ENCODE measurements at places on chromosomes 6 and 20.

- DNase-seq: no peak
Observed at GRCh38 chr6:16420715-16421461, 182.5 kb downstream of the GMPR start.

GRCh38 chr20:32337937-32338661, 20.0 kb upstream of the ASXL1 start:
- no peak for DNase-seq

DNA sequence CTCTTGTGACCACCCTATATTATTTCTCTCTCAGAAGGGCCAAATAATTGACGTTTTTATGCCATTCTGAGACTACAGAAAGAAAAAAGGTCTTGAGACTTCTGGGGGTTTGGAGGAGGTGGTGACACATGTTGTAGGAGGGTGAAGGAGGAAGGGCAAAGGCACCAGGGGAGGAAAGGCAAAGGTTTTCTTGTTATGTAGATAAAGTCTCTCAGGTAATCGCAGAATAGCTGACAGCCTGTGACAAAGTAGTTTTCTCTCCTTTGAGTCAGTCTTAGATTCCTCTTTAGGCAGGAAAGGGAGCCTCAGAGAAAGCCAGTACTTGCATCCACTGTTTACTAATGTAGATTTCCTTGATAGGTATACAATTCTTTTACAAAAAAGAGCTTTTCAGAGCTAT, 23.6 kb downstream of the OR2B2 start:
- DNase-seq: no peak

GRCh38 chr20:35979544-35979943, 11.2 kb downstream of the CNBD2 start:
- no peak for DNase-seq

GRCh38 chr20:14878676-14879019, 541.2 kb upstream of the FLRT3 start:
- no peak for DNase-seq

DNA sequence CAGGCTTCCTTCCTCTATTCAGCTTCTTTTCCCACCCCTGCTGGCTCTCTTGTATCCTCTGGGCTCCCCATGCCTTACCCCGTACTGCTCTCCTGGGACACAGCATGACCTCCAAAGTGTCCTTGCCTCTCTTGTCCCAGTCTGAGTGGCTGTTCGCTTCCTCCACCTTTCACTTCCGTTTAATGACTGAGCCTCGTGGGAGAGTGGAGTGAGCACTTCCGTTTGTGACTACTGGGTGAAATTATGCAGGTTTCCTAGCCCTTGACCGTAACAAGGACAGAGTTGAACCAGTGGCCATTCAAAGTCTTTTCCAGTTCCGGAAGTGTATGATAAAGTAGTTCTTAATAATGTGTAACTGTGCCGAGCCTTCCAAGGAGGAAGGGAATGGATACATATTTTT, 109.2 kb downstream of the ARID1B start:
- DNase-seq: no peak

Data from stimulated activated CD8-positive, alpha-beta memory T cell treated with anti-CD3 and anti-CD28 coated beads, Interleukin-15, amount 100 ng/mL, for 48 hours (primary cell).